Stimulated activated CD4-positive, alpha-beta T cell treated with anti-CD3 and anti-CD28 coated beads, Interleukin-15, amount 100 ng/mL, for 1 hour (primary cell): ENCODE measurements at places on chromosomes 1 and 21.

GRCh38 chr1:152806576-152806975, at the start of gene LCE1C:
Gene LCE1C, minus strand, starts transcription at chr1:152806651. Its CDS starts 1,173 bp downstream, at chr1:152805478.
- no peak for DNase-seq

DNA sequence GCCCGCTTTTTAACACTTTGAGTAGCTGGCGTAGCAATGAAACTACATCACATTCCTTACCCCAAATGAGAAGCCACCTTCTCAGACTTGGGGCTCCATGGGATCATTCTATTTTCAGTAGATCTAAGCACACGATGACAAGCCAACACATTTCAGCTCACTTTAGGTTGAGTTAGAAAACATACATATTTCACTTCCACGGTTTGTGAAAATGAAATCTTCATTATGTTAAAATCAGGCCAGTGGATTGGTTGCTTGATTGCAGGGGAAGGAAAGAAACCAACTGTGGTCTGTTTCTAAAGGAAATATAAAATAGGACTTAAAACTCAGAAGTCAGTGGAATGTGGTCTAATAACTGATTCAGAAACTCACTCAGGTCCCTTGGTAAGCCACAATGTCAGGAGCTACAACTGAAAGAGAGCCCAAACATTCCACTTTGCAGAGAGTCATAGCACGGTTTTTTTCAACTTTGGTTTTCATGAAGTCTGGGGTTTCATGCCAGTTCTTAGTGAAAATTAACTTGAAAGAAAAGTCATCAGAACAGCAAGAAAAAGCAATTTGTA, 82.3 kb upstream of the TIAM1 start:
- DNase-seq = no peak

DNA sequence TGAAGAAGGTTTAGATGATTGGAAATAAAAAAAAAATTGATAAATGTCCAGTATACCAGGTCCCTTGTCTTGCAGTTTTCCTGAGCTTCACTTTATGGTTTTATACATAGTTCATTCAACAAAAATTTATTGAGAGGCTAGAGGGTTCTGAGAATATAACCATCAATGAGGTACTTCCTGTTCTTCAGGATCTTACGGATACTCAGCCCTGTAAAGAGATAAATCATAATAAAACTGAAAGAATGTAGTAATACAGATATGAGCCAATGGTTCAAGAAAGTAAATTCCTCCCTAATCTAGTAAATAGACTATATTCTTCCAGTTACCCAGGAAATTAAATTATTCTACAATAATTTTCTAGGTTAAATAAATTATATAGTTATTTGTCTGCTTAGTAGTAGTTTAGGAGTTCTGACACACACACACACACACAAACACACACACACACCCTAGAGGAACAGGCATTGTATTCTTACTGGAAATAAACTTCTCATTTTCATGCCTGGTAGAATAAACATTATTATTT, 70.4 kb upstream of the HMCN1 start:
- no peak for DNase-seq

DNA sequence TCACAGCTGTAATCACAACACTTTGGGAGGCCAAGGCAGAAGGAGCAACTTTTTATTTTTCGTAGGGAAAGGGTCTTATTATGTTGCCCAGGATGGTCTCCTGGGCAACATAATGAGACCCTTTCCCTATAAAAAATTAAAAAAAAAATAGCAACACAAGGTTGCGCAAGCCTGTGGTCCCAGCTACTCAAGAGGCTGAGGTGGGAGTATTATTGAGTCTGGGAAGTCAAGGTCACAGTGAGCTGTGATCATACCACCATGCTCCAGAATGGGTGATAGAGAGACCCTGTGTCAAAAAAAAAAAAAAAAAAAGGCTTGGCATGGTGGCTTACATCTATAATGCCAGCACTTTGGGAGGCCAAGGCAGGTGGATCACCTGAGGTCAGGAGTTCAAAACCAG, 131.6 kb downstream of the TRIM33 start:
- DNase-seq = no peak

- DNase-seq = no peak
These were observed 26.4 kb upstream of the DPH5 start for GRCh38 chr1:101051688-101052638.

DNA sequence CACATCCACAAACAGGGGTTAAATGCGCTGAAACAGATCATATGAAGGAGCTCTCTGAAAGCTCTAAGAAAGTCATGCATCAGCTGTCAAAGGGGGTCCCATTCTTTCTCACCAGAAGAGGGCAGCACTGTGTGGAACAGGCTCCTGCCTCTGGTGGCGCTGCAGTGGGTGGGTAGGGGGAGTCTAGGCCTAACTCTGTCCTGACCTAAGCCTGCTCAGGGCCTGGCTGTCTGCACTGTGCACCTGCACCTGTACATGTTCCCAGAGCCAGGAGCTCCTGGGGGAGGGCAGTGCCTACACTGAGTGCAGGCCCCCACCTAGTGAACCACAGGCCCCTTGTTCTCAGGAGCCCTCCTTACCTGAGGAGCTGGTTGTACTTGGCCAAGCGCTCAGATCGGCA, 16.0 kb downstream of the ENO1 start:
- no peak for DNase-seq

- no peak for DNase-seq
These were observed 9.6 kb upstream of the FABP3 start for GRCh38 chr1:31382379-31382989.
